ENCODE measurements at places on chromosomes 6 and 20.

DNA sequence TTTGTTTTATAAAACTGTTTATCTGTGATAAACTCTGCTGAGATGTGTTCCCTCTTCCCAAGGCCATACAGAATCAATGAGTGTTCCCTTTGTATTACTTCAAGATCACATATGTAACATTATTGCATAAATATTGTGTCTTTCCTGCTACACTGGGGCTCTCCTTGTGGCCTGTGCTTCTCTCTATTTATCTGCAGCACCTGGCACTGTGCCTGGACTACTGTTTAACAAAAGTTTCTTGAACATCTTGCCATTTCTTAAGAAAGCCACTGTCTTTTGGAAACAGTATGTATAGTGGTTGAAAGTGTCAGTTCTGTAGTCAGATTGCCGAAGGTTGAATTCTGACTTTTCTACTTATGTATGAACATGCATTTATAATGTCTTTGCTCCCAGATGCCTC, 169.0 kb upstream of the SCGN start:
- DNase-seq = no peak

GRCh38 chr6:153131037-153131981, at the start of gene RGS17:
TSS of gene RGS17 (minus strand) at chr6:153131282. CDS start at chr6:153044018, 87,264 bp downstream.
- no peak for DNase-seq

DNA sequence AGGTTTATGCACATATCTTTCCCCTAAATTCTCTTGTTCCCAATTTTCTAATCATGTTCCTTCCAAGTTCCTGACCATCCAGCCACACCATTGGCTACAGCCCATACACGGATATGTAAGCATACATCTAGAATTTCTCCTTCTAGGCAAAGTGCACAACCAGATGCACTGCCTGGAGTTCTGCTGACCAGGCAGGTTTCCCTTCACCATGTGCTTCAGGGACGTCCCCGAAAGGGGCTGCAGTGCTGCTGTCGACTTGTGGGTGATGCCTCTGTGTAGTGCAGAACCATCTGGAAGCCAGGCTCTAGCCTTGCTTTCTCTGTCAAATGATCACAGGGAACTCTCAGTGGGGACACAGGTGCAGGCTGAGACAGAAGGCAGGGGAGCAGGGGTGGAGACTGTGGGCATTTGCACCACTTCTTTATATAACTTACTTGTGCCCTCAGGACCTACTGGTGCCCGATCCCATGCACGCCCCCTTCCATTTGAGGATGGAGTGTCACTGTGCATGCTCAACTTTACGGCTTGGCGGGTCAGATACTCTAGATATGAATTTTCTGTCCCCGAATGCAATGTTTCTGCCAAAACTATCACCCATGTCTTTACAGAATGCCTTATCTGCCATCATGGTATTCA, 37.5 kb upstream of the SMOC2 start:
- DNase-seq = no peak

- DNase-seq = no peak
Observed at GRCh38 chr6:72288592-72288991, 333.3 kb upstream of the KCNQ5 start.

DNA sequence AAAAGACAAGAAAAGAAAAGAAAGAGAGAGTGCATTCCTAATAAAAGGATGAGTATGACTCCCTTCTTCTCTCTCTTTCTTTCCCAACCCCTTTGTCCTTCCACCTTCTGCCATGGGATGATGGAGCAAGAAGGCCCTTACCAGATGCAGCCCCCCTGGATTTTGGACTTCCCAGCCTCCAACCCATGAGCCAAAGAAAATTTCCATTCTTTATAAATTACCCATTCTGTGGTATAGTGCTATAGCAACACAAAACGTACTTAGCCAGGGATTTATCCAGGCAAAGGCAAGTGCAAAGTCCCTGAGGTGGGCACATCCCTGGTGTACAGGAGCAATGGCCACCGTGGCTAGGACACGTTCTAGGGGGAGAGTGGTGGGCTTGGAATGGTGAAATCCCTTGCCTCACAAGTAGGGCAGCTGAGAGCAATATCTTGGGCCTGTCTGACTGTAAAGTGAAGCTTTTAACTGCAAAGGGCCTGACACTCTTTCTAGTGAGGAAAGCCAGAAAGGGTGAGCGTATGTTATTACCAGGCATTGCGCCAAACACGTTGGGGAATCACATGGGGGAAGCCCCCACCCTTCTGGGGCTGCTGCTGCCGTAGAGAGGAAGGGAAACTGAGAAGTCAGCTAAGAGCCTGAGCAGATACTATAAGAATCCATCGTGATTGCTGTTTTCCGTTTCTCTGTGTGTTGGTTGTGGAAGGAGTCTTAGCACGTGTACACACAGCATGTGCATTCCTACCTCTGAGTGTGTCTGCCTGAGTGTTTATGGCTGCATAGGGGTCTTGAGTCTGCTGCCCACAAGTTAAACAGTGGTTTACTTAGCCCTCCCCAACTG, 50.7 kb upstream of the SIRPA start:
- DNase-seq = no peak

GRCh38 chr20:454951-455350, 7.4 kb downstream of the TBC1D20 start:
- no peak for DNase-seq

GRCh38 chr6:15824811-15825210, 162.0 kb upstream of the DTNBP1 start:
- no peak for DNase-seq

DNA sequence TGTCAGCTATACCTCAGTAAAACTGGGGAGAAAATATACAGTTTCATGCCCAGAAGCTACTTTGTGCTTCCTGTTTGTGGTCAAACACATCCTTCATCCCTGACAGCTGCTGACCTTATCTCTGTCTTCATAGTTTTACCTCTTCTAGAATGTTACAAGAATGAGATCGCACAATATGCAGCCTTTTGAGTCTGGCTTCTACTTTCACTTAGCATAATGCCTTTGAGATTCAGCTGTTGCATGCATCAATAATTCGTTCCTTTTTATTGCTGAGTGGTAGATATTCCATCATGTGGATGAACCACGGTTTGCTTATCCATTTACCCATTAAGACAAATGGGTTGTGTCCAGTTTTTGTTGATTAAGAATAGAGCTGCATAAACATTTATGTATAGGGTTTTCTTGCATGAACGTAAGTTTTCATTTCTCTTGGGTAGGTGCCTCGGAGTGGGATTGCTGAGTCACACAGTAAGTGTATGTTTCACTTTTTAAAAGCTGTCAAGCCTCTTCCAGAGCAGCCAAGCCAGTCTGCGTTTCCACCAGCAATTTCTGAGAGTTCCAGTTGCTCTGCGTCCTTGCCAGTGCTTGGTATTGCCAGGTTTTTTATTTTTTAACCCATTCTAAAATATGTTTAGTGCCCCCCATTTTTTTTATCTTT, 86.6 kb upstream of the PAX1 start:
- DNase-seq = no peak

All from stimulated activated CD8-positive, alpha-beta memory T cell treated with anti-CD3 and anti-CD28 coated beads, Interleukin-7, amount 100 ng/mL, for 1 hour (primary cell).